ENCODE measurements at places on chromosomes 1 and 21.

- no peak for DNase-seq
These were observed 75.4 kb downstream of the AHCTF1 start for GRCh38 chr1:246856371-246856770.

- no peak for DNase-seq
These were observed 242.7 kb downstream of the TM2D1 start for GRCh38 chr1:61482170-61482734.

GRCh38 chr1:66731170-66731865, 20.9 kb upstream of the DYNLT5 start:
- no peak for DNase-seq

DNA sequence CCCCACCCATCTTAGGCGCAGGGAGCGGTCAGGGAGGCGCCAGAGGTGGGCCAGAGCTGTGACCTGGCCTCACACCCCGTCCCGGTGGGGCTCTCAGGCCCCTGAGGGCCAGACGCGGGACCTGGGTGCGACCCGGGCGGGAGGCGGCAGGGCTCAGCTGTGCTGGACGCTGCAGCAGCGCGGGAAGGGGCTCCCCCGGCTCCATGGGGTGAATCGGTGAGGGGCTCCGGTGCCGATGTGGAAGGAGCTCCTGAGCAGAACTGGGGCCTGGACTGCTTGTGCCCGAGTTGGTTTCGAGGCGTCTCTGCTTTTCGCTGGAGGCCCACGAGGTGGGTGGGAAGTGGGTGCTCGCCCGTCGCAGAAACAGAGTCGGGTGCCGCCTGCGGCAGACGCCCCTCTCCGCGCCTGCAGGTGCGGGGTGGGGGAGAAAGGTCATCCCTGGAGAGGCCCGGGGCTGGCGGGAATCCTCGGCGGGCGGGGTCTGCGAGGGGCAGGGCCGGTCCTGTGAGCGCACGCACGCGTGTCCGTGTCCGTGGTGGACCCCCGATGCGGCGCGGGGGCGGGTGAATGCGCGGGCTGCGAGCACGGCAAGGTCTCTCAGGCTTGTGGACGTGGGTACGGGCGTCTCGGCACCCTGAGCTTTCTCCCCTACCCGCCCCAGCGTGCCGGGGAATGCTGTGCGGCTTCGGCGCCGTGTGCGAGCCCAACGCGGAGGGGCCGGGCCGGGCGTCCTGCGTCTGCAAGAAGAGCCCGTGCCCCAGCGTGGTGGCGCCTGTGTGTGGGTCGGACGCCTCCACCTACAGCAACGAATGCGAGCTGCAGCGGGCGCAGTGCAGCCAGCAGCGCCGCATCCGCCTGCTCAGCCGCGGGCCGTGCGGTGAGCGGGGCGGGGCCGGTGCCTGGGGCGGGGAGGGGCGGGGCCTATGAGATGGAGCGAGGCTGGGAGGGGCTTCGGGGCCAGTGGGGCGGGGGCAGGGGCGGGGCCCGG, 20.4 kb downstream of the AGRN start:
- DNase-seq: peak; percentile 69

DNA sequence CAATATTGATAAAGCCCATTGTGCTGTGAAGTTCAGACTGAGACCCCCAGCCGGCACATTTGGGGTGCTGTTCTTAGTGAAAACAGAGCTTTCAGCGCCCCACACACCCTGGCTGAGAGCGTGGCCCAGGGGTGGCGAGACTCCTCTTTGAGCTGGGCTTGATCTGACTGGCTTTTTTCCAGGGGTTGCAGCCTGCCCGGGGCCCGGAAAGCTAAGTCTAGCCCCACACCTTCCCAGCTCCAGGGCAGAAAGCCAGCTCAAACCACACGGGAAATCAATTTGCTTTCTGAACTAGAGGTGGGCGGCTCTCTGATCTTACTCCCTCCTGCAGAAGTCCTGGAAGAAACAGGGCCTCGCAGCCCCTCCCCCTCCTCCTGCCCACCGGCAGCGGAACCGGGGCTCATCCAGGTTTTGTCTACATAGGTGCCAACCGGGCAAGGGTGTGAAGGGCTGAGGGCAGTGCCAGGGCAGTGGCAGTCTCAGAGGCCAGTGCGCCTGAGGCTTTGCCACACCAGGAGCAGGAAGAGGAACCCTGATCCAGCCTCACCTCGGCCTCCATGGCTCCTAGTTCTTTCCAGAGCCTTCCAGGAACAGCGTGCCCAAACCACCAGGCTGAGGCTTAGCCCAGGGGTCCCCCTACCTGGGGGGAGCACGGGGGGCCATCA, 155.3 kb downstream of the NPHP4 start:
- DNase-seq: no peak

DNA sequence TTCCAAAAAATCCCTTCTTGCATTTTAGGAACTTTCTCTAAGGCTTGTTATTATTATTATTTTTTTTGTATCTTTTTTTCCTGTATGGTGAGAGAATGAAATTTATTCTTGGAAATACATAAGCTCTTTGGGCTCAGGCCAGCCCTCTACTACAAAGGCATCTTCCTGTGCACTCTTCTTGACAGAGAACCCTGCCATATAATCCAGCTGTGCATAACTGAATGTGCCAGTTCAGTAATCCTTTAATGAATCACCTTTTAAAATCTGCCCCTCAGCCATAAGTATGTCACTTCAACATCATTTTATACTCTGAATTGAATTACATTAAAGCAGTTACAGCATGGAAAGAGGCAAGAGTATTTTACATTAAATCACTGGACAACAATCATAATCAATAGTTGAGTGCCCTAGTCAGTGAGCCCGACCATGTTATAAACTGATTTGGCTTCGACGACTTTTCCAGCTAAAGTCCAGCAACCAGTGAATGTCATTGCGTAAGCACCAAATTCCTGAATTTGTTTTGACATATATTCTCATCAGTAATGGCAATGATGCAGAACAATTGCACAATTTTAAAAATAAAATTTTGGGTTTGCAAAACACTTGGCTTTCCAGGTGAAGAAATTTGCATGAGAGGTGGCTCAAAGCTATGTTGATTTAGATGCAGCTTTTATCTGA, 59.2 kb upstream of the KCNK2 start:
- DNase-seq: no peak

- DNase-seq: no peak
These were observed 173.3 kb upstream of the FOXD3 start for GRCh38 chr1:63148825-63149645.

DNA sequence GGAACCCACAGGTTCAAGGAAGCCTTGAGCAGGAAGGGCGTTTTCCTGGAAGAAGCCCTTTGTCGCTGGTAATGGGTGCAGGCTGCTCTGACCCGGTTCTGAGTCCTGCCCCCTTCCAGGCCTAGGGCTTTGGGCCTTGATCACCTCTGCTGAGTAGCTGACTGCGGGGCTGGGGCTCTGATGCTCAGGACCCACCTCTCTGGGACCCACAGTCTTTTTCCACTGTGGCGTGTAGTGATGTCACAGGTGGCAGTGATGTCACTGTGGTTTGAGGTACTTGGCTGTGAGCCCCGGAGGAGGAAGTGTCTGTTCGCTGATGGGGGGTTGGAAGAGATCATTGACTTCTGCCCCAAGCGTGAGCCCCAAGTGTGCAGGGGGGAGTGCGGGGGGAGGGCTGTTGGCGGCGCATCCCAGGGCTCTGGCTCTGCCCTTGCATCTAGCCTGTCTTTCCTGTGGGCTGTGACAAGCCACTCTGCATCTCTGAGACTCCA, 6.9 kb downstream of the TNFRSF1B start:
- DNase-seq: peak; percentile 83

GRCh38 chr1:204461331-204462228, 33.0 kb downstream of the PIK3C2B start:
- DNase-seq: no peak

GRCh38 chr1:65820983-65821382, 28.3 kb downstream of the PDE4B start:
- no peak for DNase-seq
